ENCODE measurements at places on chromosomes 11 and 22.
A peak's percentile ranks its signal among the peaks of the same experiment; 100 is the strongest.

DNA sequence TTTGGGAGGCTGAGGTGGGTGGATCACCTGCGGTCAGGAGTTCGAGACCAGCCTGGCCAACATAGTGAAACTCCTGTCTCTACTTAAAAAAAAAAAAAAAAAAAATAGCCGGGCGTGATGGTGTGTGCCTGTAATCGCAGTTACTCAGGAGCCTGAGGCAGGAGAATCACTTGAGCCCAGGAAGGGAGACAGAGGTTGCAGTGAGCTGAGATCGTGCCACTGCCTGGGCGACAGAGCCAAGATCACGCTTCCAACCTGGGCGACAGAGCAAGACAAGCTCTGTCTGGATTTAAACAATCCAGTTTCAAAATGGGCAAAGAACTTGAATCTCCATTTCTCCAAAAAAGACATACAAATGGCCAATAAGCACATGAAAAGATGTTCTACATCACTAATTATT lies 12.5 kb downstream of the LMO2 start:
- DNase-seq, result no peak

GRCh38 chr22:39290724-39291161 lies 28.7 kb downstream of the RPL3 start:
- DNase-seq, result no peak

DNA sequence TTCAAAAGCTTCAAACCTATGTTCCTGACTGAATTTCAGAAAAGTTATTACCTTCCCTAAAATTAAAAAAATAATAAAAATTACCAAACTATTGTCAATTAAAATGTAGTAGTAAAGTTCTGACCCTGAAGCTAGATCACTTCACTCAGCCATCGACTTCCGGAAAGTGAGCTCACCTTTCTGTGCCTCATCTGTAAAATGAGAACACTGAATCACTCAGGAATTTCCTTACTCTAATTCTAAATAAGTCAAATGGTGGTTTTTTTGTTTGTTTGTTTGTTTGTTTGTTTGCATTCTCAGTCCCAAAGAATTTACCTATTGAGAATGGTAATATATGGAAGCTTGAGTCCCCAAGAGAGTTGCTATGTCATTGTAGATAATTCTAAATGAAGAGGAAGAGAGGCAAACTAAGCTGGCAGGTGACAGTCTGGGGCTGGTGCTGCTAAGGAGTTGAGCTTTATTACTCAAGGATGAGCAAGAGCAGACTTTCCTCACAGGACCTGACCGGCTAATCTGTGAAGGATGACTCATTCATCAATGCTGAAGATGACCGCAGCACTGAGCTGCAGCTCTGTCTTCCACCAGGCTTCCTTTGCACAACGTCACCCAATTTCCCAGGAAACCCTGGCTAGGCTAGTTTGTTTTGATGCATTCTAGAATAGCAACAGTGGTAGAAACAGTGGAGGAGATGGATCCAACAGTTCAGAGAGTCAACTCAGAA lies 248.8 kb downstream of the RAB38 start:
- DNase-seq, result no peak

DNA sequence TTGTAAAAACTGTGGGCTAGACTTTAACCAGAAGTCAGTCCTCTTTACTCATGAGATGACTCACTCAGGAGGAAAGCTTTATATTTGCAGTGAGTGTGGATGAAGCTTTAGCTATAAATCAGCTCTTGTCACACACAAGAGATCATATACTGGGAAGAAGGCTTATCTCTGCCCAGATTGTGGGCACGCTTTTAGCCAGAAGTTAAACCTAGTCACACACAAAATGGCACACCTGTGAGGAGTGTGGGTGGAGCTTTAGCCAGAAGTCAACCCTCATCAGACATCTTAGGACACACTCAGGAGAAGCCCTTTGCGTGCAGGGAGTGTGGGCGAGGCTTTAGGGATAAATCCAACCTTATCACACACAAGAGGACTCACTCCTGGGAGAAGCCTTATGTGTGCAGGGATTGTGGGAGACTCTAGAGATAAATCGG lies 706.9 kb upstream of the LUZP2 start:
- DNase-seq, result no peak

DNA sequence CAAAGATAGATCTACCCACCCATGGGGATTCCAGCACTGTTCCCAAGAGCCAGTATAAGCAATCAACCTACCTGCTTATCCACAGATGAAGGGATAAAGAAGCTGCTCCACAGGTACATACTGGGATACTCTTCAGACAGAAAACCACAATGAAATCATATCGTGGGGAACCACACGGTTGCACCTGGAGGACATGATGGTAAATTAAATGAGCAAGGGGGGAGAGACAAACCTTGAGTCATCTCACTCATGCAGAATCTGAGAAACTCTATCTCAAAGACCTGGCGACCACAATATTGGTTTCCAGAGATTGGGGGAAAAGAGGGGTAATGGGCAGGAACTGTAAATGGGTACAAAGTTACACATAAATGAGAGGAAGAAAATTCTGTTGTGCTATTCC lies 14.5 kb downstream of the RGL4 start:
- no peak for DNase-seq

DNA sequence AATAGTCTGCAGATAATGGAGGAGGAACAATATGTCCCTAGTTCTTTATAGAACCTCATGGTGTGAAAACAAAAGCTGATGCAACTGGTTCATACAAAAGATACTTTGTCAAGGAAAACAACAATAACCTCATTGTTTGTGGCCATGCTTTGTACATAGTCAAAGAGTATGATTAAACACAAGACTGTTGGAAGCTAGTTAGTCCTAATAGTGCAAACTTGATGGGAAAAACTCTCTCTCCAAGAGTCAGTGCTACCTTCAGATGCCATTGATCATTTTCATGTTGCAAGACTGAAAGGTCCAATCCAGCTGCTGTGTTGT lies 20.1 kb upstream of the PLAAT2 start:
- no peak for DNase-seq

- no peak for DNase-seq
These were observed 20.6 kb downstream of the TSPAN4 start for GRCh38 chr11:863023-863909.

- DNase-seq, result peak; percentile 33
These were observed 51.0 kb upstream of the SC5D start for GRCh38 chr11:121241343-121242211.

GRCh38 chr22:41682033-41682807 lies 6.4 kb downstream of the SNU13 start:
- DNase-seq, result peak; percentile 72

All from SHP77 treated with DMSO at 0.1 percent for 48 hours (cell line).